Fibroblast of mammary gland (primary cell): ENCODE measurements at places on chromosomes 4 and X.

- peak; percentile 59 for DNase-seq
Observed at GRCh38 chrX:74420196-74421035, 877 bp upstream of the SLC16A2 start.

DNA sequence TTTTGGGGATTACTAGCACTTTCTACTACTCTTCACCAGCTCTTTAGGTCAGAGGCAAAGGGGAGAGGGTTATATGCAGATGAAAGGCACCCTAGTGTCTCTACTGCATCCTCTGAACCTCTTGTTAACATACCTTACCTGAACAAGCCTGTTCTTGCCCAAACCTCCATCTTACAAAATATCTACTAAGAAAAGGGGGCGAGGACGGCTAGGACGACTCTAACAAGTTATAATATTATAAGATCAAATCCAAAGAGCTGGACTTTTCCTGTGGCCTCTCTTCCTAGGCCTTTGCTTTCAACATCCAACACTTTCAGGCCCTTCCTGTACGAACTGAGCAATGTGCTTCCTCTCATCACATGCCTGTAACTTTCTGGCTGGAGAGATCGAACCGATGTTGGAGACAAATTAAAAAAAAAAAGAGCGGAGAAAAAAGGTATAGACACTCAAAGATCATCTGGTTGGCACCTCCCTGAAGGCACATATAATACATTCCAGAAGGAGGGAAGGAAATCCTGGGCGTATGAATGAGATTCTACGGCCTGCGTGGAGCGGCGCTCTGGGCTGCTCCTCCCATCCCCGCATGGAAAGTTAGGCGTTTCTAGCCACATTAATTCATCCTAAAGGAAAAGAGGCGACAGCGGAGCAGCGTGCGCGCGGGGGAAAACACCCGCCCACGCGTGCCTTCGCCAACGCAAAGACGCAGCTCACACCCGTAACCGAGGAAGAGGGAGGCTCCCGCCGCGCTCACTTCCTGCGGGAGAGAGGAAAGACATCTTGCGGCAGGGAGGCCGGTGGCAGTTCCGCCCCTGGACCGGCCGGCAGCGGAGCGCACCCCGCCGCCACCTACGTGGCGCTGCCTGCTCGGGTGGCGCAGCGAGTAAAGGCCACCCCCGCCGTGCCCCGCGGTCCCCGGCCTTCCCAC lies 808 bp downstream of the PRDM5 start:
- peak; percentile 75 for DNase-seq

GRCh38 chr4:174538123-174538875 lies 16.0 kb upstream of the HPGD start:
- peak; percentile 67 for DNase-seq

DNA sequence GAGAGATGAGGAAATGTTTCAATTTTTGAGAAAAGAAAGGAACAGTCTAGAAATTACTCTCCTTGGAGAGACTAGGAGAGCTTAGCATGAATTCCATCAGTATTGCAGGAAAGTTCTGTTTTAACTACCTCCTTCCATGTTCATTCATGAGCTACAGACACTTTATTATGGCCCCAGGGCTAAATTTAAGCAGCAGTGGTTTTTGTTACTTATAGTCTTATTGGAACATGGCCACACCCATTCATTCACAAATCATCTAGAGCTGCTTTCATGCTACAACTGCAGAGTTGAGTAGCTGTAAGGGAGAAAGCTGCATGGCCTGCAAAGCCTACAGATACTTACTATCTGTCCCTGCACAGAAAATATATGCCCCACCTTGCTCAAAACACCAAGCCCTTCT lies 81.7 kb downstream of the SHISA3 start:
- no peak for DNase-seq

- no peak for DNase-seq
Observed at GRCh38 chr4:159017323-159018026, 85.4 kb upstream of the RAPGEF2 start.

- peak; percentile 4 for DNase-seq
Observed at GRCh38 chr4:158857951-158858350, 89.1 kb downstream of the FNIP2 start.

- DNase-seq, result peak; percentile 83
Observed at GRCh38 chrX:123803331-123803983, 56.4 kb upstream of the XIAP start.

GRCh38 chrX:1355131-1356046 lies 18.8 kb downstream of the IL3RA start:
- DNase-seq, result no peak

DNA sequence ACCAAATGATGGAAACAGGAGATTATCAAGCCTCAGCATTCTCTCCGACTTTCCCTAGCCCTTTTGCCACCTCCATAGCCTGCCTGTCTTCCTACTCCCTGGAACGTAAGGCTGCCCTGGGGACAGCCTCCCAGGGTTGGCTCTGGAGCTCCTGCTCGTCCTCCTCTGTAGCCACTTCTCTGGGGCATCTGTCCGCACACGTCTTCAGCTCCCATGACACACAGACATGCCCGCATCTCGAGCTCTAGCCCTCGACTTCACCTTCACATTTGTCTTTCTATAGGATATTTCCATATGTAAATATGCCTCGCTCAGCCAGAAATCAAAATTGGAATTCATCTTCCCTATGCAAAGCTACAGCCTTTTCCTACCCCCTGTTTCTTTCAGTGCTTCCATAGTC lies 67.7 kb downstream of the TSC22D3 start:
- no peak for DNase-seq

- DNase-seq, result no peak
Observed at GRCh38 chrX:126027229-126027628, 138.9 kb downstream of the DCAF12L2 start.
